GM12864 (cell line): ENCODE measurements at places on chromosomes 2 and 18.
A peak's percentile ranks its signal among the peaks of the same experiment; 100 is the strongest.

- DNase-seq: no peak
These were observed 44.1 kb downstream of the MREG start for GRCh38 chr2:215969131-215969841.

- DNase-seq: no peak
These were observed at the start of gene NCK2 for GRCh38 chr2:105744909-105745853. Gene NCK2, plus strand, starts transcription at chr2:105744912. Its CDS starts 110,152 bp downstream, at chr2:105855064.

- DNase-seq: no peak
These were observed 44.4 kb downstream of the MAP4K4 start for GRCh38 chr2:101741775-101742520.

DNA sequence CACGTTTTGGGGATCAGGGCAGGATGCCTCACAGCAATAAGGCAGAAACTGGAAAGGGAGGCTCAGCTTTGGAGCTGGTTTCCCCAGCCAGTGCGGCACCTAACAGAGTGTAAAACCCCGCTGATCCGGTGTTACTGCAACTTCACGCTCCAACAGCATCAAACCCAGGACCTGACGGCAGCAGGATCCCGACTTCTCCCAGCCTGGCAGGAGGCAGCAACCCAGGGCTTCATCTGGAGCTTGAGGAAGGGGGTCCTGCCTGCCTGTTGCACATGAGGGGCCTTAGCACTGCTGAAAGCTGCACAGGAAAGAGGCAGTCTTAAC, 209.8 kb downstream of the MGAT5 start:
- DNase-seq: no peak

DNA sequence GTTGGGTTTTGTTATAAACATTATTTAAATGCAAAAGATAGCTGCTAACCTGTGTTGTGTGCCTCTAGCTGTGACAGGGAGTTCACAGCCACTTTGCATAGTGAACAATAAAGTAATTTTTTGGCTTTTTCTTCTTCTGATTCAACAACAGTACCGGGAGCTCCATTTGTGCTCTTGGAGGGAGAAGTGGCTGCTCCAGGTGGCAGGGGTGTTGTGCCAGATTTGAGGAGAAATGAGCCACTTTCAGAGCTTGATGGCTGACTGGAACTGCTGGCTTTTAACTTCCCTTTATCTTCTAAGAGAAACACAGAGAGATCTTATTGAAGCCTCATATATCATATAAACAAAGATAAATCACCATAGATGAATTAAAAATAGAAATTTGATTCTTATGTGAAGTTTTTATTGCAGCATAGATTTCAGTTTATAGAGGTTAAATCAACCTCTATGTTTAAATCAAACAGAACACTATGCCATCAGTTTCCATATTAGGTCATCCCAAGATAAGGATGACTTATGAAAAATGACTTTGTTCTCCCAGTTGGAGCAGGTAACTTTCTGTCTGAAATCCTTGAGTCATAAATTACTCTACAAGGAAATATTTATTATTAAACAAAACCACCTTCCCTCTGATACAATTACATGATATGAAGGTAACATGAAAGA, 182.0 kb upstream of the SESTD1 start:
- no peak for DNase-seq

DNA sequence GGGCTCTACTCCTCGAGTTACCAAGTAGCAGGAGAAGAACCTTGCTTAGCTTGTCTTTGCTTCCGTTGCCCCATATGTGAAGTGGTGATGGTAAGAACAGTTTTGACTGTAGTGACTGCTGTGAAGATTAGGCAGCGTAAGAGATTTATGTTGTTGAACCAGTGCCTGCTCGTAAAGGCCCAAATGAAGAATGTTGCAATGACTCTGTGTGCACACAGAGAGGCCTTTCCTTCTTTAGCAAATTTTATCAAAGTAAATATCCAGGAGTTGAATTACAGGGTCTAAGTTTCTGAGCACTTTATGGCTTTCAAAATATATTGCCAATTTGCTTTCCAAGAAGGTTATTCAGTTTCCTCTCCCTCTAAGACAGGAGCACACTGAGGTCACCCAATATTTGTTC, 14.5 kb downstream of the NTSR2 start:
- DNase-seq: no peak

DNA sequence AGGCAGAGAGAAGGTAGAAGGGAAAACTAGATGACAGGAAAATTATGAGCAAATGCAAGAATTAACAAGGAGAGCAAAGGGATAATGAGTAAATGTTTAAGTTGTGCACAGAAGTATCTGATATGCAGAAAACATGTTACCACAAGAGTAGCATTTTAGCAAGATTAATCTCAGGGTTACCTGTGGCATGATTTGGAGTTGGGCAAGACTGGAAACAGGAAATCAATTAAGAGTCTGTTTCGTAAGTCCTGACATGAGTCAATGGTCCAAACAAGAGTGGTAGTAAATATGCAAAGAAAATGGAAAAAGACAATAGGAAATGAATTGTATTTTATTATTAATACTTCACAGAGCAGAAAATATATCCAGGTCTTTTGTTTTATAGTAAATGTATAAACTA, 17.3 kb upstream of the MTX2 start:
- no peak for DNase-seq

DNA sequence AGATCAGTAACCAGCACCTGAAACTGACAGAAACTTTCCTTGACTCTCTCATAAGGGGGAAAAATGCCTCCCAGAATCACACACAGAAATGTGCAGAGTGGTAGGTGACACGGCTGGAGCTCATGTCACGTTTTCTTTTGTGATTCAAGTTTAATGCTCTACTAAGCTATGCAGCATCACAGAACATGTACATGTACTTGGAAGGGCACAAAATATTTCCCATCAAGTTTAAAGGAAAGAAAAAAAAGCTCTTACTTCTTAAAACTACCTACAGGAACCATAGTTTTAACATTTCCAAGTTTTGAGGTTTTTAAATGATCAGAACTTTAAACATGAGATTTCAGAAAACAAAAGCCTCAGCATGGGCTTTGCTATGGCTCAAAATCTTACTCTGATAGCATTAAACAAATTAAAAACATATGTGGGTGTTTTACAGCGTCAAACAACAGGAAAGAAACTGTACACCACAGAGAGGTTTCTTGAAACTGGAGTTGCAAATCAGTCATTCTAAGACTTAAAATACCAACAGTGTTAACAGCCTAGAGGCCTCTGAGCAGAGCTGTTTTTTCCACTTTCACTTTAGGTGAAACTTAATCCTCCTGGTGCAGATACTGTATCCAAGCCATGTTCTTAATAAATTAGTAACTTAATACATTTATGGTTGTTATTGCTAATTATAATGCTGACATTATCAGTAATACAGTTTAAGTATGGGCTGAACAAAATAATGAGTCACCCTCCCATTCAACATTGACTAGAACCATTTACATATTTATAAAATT, 30.1 kb downstream of the MBP start:
- DNase-seq: peak; percentile 81

DNA sequence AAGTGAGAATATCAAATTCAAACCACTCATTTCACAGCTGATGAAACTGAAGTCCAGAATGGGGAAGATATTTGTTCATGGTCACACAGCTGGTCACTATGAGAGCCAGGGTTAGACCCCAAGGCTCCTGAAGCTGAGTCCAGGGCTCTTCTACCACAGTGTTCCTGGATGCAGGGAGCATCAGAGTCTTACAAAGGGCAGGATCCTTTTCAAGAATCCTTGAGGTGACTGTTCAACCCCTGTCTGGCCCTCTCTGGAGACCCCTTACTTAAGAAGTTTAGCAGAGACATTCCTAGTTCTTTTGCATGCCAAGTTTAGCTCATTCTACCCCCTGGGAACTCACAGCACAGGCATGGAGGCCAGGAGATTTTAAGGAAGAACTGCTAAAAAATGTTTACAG, 15.7 kb downstream of the PROKR1 start:
- DNase-seq: no peak

- peak; percentile 48 for DNase-seq
These were observed 57.4 kb downstream of the ADI1 start for GRCh38 chr2:3461801-3462492.

DNA sequence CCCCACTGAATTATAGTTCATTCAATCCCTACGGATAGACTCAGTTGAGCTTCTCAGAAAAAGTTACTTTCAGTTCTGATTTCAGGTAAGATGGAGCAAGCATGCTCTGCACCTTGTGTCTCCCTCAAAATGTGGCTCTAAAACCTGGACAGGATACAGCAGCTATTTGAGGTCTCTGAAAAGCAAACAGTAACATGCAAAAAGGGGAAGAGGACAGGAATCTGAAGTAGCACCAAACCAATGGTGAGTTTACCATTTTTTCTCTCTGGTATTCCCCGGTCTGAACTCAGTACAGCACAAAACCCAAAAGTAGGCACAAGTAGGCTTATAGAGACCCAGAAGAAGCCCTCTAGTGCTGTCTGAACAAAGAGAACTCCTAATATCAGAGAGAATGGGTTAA, 34.1 kb downstream of the LANCL1 start:
- no peak for DNase-seq

DNA sequence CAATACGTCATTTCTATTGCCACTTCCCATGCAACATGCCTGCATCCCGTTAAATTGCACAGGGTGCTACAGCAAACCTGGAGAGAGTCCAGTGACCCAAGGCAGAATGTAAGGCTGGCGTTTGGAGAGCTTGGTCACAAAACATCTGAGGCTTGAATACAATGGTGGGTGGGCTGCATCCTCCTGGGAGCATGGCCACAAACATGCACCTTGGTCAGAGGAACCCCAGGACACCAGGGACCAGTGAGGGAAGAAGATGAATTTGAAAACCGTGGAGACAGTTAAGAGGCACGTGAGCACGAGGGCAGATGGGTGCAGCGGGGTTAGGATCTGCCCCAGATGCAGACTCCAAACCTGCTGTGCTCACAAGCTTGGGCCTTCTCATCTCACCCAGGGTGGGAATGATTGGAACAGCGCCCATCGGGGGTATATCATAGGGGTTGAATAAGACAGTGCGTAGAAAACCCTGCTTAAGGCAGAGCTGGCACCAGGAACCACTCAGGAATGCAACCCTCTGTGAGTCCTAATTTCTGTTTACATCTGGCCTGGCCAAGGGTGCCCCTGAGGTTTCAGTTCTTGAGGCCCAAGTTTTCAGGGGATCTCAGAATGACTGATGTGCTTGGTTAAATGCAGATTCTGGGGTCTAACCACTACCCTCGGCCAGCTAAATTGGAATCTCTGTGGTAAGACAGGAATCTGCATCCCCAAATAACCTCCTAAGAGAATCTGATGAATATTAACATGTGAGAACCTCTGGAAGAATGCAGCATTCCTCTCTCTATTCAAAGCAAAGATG, 97.2 kb downstream of the ARL4C start:
- no peak for DNase-seq

DNA sequence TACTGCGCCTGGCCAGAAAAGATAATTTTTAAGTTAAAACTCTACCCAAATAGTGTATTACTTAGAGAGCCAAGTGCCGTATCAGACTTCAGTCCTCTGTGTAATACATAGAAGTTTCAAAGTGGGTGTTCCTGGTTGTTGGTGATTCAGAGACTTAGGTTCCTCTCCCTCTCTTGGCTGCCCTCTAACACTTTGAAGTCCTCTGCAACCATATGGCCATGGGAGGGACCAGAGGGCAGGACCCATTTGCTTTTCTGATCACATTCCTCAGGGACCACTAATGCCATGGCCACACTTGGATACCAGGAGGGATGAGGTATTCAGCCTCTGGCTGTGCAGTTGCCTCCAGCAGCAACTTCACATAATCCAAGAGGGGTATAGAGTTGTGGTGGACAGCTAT, 131.5 kb downstream of the CAPN13 start:
- no peak for DNase-seq

DNA sequence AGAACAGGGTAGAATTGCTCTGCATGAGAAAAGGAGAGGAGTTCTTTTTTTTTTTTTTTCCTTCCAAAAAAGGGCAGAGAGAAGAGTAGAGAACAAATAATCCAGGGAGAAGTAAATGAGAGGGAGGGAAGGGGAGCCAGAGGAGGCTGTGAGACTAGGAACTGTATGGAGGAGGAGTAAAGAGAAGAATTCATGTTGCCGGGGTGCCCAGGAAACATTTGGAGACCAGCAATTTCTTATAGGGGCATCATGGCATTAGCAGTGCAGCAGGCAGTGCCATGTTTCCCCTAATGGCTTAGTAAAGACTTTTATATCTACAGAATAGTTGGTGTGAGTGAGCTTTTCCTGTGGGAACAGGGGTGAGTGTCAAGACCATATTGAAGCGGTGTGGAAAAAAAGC, 86.4 kb upstream of the SESTD1 start:
- no peak for DNase-seq

DNA sequence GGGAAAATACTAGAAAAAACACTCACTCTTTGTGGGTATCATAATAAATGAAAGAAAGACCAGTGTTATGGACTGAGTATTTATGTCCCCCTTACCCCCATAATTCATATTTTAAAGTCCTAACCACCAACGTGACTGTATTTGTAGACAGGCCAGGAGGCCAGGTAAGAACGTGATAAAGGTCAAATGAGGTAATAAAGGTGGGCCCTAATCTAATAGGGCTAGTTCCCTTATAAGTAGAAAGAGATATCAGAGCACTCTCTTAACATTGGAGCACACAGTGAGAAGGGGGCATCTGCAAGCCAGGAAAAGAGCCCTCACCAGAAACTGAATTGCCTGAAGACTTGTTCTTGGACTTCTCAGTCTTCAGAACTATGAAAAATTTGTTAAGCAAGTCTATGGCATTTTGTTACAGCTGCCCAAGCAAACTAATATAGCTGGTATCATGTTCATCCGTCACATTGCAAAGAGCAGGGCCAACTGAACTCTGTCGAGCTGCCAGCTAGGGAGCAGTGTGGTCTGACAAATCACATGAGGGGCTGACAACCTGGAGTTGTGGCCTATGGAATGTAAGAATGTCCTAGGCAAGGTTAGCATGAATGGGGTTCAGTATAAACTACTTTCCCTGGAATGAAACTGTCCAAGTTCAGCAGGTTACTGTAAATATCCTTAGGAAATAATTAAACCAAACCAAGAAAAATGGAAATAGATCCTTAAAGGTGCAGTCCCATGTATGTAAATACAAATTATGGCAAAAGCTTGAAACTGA, 280.9 kb downstream of the ZNF385B start:
- DNase-seq: no peak

DNA sequence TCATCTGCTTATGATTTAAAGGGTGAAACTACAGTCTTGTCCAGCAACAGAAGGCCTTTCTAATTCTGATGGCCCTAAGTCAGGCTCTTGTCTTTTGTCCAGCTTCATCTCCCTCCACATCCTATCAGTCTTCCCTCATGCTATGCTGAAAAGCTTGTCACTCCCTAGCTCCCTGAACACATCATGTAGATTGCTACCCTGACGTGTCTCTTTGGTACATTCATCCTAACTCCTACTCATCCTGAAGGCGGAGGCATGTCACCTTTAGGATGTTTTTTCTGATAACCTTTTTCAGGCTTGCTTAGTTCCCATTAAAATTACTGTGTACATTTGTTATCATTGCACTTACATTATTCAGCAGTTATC, 78.4 kb upstream of the ARL5A start:
- no peak for DNase-seq
